CMK (cell line): ENCODE measurements at places on chromosomes 5 and 9.

DNA sequence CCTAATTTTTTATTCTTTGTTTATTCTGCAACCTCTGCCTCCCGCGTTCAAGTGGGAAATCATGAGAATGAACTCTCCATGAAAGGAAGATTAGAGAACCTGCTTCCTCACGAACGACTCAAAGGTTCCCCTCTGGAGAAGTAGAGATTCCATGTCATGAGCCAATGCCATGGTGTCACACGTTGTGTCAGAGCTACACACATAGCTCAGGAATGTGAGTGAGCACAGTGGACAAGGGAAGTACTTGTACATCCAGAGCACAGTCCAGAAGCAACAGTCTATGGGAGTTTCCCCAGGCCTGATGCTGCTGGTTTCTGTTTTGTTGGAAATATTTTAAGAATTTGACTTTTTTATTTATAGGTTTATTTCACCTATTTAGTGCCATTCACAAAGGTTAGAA is 26.8 kb upstream of the PPP2CA start:
- no peak for DNase-seq

DNA sequence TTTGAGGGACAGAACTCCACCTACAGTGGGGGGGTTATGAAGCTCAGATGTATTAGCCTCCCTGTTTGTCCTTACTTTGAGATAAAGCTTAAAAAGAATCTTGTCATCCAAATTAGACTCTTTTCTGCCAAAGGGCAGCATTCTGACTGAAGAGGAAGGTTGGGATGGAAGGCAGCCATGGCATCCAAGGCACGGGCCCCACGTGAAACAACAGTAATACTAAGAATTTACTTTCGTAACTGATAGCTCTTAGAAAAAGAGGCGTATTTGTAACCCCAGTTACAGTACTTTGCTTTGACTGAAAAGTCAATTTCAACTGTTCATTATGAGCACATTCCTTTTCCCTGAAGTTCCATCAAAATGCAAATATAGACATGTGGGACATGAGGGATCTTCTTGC is 168.5 kb downstream of the ARRDC3 start:
- no peak for DNase-seq

GRCh38 chr9:126119731-126120130 is 206.9 kb upstream of the MVB12B start:
- DNase-seq: no peak

- no peak for DNase-seq
Observed at GRCh38 chr5:42566652-42567295, 143.5 kb downstream of the GHR start.

DNA sequence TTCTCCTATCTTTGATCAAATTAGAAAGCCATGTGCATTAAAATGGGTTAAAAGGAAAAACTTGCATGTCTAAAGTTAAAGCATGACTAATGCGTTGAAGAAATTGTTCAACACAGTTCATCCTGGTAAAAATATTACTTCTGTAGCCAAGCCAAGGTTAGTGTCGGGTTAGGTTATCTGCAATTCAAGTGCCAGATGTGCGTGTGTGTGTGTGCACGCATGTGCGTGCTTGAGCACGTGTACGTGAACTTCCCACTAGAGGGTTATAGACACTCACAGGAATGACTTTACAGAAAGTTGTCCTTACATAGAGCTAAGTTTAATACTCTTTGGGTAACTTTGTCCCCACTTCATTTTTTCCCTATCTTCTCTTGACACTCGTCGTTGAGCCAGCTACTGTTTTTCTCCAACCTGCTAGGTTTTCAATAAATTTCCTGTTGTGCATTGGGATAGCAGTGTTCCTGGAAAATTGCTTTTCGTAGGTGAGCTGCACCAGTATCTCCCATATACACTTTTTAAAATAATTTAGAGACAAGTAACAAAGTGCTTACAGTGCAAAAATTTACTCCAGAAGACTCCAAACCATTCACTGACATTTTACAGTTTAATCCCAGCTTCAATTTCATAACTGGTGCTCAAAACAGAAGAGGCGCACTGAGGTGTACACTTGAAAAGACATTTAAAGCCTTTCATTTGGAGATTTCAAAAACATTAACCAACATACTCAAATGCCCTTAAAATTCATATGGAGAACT is 353.8 kb downstream of the NFIB start:
- no peak for DNase-seq

DNA sequence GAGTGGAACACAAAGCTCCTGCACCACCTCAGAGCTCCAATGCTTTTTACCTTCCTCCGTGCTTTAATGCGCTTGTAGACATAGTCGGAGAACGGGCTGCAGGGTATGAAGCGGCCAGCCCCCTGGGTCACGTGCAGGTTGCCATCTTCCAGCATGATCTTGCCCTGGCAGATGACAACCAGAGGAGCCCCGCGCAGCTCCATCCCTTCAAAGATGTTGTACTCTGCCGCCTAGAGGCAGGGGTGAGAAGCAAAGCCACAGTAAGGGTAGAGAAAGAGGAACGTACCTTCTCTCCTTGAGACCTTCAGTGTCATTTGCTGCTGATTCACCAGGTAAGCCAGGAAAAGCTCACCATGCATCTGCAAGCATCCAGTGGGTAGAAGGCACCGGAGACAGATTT is 112.3 kb downstream of the DPYSL3 start:
- no peak for DNase-seq

GRCh38 chr5:168612123-168612522 is 33.0 kb upstream of the PANK3 start:
- no peak for DNase-seq

DNA sequence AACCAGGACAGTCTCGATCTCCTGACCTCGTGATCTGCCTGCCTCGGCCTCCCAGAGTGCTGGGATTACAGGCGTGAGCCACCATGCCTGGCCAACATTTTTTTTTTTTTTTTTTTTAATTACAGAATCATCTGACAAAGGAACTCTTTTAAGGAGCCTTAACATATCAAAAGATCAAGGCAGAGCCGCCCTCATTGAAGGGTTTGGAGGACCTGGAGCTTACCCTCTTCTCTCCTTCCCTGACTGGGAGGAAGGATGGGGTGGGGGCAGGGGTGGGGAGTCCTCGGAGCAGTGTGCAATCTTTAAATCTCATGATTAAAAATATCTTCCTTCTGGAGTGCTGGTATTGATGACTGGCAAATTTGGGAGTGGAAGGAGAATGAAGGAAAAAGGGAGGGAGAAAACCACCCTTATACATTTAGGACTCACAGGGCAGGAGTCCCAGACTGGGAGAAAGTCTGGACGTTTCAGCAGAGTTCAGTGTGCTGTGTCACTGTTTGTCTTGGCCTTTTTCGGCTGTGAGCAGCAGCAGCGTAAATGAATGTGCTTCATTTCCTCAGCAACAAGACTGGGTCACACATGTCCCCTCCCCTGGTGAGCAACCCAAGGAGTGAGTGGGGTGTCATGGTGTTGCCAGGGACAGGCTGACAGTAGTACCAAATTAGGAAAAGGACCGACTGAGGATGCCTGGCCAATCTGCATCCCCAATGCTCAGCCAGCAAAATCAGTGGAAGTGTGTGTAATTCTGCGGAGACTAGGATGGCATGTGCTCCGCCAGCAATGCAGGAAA is 115.3 kb upstream of the BNC2 start:
- DNase-seq: no peak

DNA sequence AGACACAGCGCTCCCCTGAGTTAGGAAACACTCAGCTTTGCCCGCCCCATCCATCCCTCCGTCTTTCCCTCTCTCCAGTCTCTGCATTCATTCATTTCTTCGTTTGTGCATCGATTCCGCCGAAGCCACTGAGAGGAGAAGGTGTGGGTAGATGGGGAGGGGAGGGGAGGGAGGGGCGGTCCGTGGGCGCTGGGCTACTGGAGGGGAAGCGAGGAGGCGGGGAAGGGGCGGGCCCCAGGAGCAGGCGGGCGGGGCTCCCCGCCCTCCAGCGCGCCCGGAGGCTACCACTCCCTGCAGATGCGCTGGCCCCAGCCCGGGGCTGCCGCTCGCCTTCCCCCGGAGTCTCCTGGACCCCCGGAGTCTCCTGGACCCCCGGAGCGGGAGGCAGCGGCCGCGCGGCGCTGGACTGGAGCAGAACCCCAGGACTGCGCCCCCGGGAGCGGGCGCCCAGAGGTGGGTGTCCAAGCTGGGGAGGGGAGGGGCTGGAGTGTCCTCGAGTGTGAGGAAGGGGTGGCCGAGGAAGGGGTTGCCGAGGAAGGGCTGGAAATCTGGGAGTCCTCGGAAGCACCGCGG is 159.5 kb downstream of the C9orf152 start:
- no peak for DNase-seq

DNA sequence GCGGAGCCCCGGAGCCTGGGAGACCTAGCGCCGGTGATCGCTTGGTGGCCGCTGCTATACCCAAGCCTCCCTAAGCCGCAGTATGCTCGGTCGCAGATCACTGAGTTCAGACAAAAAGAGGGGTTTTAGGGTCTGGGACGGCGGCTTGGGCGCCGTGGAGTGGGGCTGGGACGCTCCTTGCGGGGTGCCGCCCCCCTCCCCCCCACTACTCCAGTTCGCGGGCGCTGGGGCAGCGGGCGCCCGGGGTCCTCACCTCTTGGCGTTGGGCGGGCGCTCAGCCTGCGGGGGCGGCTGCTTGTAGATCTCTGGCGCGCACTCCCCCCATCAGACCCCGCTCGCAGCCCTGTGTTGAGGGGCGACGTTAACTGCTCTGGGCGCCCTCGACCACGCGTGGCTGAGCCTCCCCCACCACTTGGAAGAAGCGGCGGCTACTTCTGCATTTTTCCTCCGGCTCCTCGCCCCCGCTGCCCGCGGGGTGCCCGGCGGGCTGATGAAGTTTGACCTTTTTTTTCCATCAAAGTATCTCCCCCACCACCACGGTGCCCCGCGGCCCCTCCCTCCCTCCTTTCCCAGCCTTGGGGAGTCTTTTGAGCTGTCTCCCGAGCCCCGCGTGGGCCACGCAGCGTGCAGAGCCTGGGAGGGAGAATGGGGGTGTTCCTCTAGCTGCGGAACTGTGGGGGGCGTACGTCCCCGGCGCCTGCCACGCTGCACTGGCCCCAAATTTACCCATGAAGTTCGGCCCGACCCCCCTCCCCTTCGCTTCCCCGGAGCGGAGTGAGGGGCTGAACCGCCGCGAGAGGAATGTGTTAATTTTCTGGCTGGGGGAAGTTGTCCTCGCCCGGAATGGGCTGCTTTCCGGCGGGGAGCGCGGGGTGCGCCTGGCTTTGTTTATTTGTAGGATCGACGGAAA is 1.2 kb downstream of the CXXC5 start:
- no peak for DNase-seq

- DNase-seq: no peak
Observed at GRCh38 chr5:36669015-36669651, 62.7 kb downstream of the SLC1A3 start.

DNA sequence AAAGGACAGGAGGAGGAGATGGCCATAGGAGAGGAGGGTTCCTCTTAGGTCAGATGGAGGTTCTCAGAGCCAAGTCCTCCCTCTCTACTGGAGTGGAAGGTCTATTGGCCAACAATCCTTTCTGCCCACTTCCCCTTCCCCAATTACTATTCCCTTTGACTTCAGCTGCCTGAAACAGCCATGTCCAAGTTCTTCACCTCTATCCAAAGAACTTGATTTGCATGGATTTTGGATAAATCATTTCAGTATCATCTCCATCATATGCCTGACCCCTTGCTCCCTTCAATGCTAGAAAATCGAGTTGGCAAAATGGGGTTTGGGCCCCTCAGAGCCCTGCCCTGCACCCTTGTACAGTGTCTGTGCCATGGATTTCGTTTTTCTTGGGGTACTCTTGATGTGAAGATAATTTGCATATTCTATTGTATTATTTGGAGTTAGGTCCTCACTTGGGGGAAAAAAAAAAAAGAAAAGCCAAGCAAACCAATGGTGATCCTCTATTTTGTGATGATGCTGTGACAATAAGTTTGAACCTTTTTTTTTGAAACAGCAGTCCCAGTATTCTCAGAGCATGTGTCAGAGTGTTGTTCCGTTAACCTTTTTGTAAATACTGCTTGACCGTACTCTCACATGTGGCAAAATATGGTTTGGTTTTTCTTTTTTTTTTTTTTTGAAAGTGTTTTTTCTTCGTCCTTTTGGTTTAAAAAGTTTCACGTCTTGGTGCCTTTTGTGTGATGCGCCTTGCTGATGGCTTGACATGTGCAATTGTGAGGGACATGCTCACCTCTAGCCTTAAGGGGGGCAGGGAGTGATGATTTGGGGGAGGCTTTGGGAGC is 3.1 kb downstream of the EGR1 start:
- DNase-seq: no peak

DNA sequence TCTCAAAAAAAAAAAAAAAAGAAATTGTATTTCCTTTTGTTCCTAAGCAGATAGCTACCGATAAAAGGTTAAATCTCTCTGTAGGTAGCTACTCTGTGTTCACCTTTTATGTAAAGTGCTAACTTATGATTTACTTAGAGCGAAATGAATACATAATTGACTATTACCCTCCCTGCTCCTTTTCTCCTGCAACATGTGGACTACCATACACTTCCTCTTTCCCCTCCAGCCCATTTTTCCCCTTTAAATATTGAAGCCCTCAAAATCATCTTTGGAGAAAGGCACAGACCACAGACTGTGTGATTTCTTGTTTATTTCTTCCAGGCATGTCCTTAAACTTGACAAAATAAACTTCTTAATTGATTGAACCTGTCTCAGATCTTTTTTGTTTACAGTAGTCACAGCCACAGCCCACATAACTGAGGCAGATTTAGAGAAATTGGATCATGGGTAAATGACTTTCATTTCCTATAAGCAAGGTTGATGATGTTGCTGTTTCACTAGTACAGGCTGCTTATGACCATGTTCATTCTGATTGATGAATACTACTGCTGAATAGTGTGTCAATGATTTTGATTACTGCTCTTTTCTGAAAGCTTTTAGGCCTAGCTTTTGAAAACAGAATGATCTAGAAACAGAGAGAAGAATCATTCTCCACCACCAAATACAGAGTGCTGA is 59.2 kb downstream of the PHAX start:
- DNase-seq: no peak

GRCh38 chr9:83466877-83467276 is 71.3 kb downstream of the FRMD3 start:
- DNase-seq: no peak

DNA sequence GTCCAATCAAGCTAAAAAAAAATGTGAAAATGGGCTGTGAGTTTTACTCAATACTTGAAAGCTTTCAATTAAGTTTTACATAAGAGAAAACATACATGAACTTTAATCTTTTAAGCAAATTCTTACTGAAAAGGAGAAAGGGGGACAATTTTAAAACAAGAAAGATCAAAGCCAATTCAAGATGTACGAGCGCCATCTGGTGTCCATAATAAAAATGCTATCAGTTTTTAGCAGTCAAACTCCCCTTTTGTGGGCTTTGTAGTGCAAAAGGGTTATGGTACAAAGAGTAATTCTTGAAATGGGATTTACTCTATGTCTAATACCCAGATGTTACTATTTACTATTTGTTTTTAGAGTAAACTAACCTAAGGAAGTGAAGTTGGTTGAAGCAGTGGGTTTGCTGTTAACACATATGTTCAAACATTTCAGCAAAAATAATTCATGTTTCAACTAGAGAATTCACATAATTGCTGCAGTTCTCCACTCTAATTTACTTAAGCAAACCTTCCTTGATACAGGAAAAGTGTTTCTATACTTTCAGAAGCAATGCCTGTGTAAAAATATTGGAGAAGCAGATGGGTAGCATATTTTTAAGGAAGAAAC is 228.2 kb upstream of the TYRP1 start:
- DNase-seq: no peak

GRCh38 chr9:7137571-7137970 is 379.8 kb downstream of the KDM4C start:
- no peak for DNase-seq
